ENCODE measurements at places on chromosomes 3 and 15. TPM values are rescaled to one million over a fixed set of nuclear protein-coding genes. Genes with fewer than 3 reads are reported as not detected.

GRCh38 chr3:189800436-189800835 is 169.2 kb downstream of the TP63 start:
- H3K4me3 ChIP-seq: no peak overlapping the region
- no peak overlapping the region for H3K27ac ChIP-seq
- H3K36me3 ChIP-seq: no peaks in the 10 kb centered on the region
- H3K27me3 ChIP-seq: no peaks in the 10 kb centered on the region

The IGF1R gene
- 110 TPM for total RNA-seq

The GTPBP8 gene
- total RNA-seq: 29.6 TPM

The MEX3B gene
- 31.9 TPM for total RNA-seq

The PARP3 gene
- total RNA-seq: 13.2 TPM

DNA sequence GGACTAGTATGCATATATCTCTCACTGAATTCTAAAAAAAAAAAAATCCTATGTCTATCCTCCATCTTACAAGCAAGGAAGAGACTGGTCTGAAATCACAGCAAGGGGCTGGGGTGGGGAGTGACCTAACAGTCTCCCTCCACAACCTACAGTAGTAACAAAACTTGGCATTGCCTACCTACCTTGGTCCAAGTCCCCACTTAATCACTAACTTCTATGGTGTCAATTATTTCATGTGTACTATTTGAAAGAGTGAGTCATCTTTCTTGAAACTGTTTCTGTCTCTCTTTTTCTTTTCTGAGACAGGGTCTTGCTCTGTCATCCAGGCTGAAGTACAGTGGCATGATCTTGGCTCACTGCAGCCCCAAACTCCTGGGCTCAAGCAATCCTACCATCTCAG is 36.8 kb downstream of the CHAC1 start:
- peaks cover 43% of the 10 kb centered on the region for H3K36me3 ChIP-seq
- H3K4me3 ChIP-seq: no peak overlapping the region
- peaks cover 27% of the 10 kb centered on the region for H3K4me1 ChIP-seq
- DNase-seq: no peak
- no peaks in the 10 kb centered on the region for H3K27me3 ChIP-seq

The FHIT gene
- 18.3 TPM for total RNA-seq

The SLC24A5 gene
- not detected for total RNA-seq

The DOCK3 gene
- total RNA-seq: 21.4 TPM

- no peak overlapping the region for H3K27ac ChIP-seq
- H3K4me3 ChIP-seq: no peak overlapping the region
- no peaks in the 10 kb centered on the region for H3K27me3 ChIP-seq
- no peak for DNase-seq
These were observed 66.3 kb upstream of the AKAP13 start for GRCh38 chr15:85314146-85314545.

DNA sequence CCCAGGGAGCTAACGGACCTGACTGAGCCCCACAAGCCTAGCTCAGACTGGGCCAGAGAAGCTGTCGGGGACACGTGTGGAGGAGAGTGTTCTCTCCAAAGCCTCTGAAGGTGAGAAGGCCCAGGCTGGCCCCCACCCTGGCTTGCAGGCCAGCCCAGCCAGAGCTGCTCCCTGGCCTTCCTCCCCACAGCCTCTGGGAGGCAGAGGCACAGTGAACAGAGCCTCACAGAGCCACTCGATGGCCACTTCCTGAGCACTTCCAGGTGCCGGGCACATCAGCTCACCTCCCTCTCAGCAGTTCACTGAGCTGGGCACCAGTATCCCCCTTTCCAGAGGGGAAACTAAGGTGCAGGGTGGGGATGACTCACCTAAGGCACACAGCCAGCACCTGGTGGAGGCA is 109.4 kb upstream of the LINGO1 start:
- H3K4me3 ChIP-seq: no peak overlapping the region
- peaks cover 46% of the 10 kb centered on the region for H3K27me3 ChIP-seq
- no peaks in the 10 kb centered on the region for H3K36me3 ChIP-seq
- no peak for DNase-seq
- H3K27ac ChIP-seq: no peak overlapping the region
- peaks cover 5% of the 10 kb centered on the region for H3K4me1 ChIP-seq

GRCh38 chr15:100849021-100849854 is 30.4 kb upstream of the ALDH1A3 start:
- peak overlapping the region; percentile 58 for H3K4me3 ChIP-seq
- H3K27me3 ChIP-seq: peaks cover 49% of the 10 kb centered on the region
- no peaks in the 10 kb centered on the region for H3K4me1 ChIP-seq
- H3K36me3 ChIP-seq: no peaks in the 10 kb centered on the region
- no peak for DNase-seq

The GPR15 gene
- total RNA-seq: not detected

DNA sequence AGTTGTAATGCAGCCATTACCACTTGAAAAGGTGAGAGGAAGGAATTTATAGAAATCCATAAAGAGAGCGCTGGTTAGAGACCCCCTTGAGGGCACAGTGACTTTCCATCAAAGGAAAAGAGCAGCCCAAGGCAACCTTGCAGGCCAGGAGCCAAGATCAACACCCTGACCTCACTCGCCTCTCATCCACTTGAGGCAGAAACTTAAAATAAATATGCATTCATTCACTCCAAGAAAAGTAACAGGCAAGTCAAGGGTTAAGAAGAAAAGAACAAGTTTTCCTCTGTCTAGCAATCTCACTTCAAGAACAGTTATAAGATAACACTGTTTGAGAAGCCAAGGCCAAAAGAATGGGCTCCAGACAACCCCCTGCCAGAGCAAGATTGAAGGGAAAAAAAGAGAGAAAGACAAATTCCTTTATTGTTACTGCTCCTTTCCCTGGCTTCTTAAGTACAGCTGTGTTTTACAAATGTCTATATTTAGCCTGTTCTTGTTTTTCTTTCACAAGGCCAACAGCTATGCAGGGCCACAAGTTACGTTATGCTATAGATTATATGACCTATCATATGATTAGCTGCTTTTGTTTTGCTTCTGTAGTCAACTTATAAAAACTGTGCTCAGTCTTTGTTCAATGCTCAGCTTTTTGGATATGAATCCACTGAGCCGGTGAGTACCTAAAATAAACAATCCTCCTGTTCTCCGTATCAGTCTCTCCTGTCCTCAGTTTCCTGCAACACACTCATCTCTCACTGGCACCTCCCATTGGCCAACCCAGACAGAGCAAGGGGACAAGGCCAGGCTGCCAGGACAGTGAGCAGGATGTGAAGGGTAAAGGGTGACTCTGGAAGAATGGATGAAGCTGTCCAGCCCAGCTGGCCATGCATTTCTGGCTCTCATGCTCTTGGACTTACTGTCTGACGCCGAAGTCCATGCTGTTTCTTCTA is 15.8 kb upstream of the SSUH2 start:
- H3K27ac ChIP-seq: peak overlapping the region; percentile 44
- peaks cover under 1% of the 10 kb centered on the region for H3K36me3 ChIP-seq
- no peak overlapping the region for H3K4me3 ChIP-seq
- peaks cover 69% of the 10 kb centered on the region for H3K4me1 ChIP-seq
- no peak for DNase-seq
- H3K27me3 ChIP-seq: no peaks in the 10 kb centered on the region

DNA sequence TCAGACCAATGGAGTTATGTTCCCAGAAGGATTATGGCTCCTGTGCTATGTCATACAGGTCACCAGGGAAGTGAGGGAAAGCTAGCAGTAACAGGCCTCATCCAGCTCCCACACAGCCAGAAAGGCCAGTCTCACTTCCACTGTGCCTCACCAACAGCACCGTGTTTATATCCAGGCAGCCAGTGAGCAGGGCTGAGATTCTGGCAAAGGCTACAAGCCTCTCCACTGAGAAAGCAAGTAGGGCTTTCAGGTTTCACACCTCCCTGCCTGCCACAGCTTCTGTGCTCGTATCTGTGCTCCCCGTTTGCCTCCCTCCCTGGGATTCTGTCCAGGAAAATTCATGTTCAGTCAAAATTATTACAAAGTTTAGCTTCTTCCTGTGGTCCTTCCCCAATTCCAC is 14.9 kb upstream of the CFAP20DC start:
- H3K4me3 ChIP-seq: no peak overlapping the region
- peaks cover 3% of the 10 kb centered on the region for H3K4me1 ChIP-seq
- no peaks in the 10 kb centered on the region for H3K36me3 ChIP-seq
- H3K27me3 ChIP-seq: peaks cover 39% of the 10 kb centered on the region
- DNase-seq: no peak

- H3K27me3 ChIP-seq: peaks cover 17% of the 10 kb centered on the region
- no peaks in the 10 kb centered on the region for H3K36me3 ChIP-seq
- H3K4me1 ChIP-seq: peaks cover 17% of the 10 kb centered on the region
- no peak for DNase-seq
- H3K27ac ChIP-seq: no peak overlapping the region
These were observed 35.1 kb downstream of the PCSK6 start for GRCh38 chr15:101454365-101454764.

DNA sequence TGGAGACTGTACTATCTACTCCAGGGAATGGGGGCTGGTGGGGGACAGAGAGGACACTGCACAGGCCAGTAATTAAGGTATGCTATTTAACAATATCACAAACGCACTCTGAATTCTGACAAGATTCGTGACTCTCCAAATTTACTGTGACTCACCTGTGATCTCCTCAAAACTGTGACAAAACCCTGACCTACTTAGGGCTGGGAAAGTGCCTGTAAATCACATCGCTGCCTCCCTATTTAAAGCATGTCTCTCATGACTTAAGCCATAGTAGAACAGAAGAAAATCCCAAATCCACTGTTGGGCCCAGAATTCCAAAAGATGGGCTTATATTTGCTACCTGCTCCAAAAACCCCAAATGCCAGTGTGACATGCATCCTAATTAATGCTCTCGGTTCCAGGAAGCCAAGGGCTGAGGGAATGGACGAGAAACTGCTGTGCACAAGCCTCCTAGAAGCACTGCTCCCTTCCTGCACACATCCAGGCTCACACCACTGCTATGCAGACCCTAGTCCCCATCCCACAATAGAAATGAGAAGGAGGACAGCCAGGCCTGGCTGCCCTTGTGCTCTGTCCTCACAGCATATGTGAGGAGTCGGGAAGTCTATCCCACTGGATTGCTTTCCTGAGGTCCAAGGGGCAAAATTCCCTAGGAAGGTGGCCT is 187.7 kb upstream of the CHRNA7 start:
- H3K27me3 ChIP-seq: peaks cover 5% of the 10 kb centered on the region
- DNase-seq: no peak
- no peak overlapping the region for H3K27ac ChIP-seq
- no peaks in the 10 kb centered on the region for H3K36me3 ChIP-seq

DNA sequence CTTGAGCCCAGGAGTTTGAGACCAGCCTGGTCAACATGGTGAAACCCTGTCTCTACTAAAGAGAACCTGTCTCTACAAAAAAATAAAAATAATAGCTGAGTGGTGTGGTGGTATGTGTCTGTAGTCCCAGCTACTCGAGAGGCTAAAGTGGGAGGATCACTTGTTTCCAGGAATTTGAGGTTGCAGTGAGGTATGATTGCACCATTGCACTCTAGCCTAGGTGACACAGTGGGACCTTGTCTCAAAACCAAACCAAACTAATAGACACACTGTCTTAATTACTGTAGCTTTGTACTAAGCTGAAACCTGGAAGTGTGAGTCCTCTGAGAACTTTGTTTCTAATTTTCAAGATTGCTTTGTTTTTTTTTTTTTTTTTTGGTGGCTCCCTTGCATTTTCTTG is 30.4 kb downstream of the MGA start:
- no peaks in the 10 kb centered on the region for H3K27me3 ChIP-seq
- H3K4me1 ChIP-seq: peaks cover 14% of the 10 kb centered on the region
- no peaks in the 10 kb centered on the region for H3K36me3 ChIP-seq
- H3K4me3 ChIP-seq: no peak overlapping the region

The C3orf85 gene
- not detected for total RNA-seq

GRCh38 chr3:57855281-57855680 is 99.2 kb downstream of the SLMAP start:
- DNase-seq: no peak
- H3K27me3 ChIP-seq: no peaks in the 10 kb centered on the region
- H3K27ac ChIP-seq: no peak overlapping the region
- H3K4me3 ChIP-seq: no peak overlapping the region
- H3K4me1 ChIP-seq: peaks cover 6% of the 10 kb centered on the region
- H3K36me3 ChIP-seq: peaks cover 8% of the 10 kb centered on the region

DNA sequence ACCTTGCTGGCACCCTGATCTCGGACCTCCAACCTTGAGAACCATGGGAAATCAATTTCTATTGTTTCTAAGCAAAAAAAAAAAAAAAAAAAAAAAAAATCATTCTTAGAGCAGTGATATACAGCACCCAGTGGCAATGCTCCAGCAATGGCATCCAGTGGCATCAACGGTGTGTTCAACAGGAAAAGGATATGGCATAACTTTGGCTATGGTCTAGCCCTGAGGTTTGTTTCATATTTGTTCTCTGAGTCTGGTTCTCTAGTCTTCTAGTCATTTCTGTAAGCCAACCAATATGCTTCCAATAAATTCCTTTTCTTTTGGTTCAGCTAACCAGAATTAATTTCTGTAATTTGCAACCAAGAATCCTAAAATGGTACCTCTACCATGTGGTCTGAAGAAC is 19.2 kb downstream of the DENND4A start:
- no peak overlapping the region for H3K4me3 ChIP-seq
- DNase-seq: no peak
- H3K4me1 ChIP-seq: peaks cover 2% of the 10 kb centered on the region
- H3K36me3 ChIP-seq: no peaks in the 10 kb centered on the region
- H3K27ac ChIP-seq: no peak overlapping the region

The TJP1 gene
- 147 TPM for total RNA-seq

DNA sequence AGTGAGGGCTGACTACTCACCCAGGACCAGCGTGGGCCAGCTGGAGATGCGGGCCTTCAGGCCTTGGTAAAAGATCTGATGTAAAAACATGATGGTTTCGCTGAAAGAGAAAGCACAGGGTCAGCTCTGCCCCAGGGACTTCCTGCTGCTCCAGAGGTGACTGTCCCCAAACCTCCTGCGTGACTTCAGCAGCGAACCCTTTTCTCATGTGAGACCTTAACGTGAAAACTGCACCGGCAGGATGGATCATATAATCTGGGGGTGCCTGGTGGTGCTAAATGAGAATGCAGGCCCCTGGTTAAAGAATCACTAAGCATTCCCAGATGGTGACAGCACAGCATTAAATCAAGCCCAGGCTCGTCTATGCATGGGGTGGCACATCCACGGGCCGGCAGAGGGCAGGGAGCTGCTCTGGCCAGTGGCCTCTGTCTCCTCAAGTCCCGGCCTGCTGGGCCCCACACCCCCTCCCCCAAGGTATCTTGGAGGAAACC is 55.4 kb downstream of the RASGRF1 start:
- no peak overlapping the region for H3K4me3 ChIP-seq
- no peaks in the 10 kb centered on the region for H3K4me1 ChIP-seq
- H3K27me3 ChIP-seq: no peaks in the 10 kb centered on the region
- no peak for DNase-seq

The ANKRD63 gene
- total RNA-seq: 0.31 TPM
